Hematopoietic multipotent progenitor cell treated with erythropoietin and hydrocortisone succinate and interleukin-3 and kit ligand, for 17 days (in vitro differentiated cells): ENCODE measurements at places on chromosomes 4 and X.

GRCh38 chrX:71107762-71108360 is 1.3 kb upstream of the CXorf65 start:
- DNase-seq, result no peak

- no peak for DNase-seq
These were observed 24.4 kb upstream of the RP2 start for GRCh38 chrX:46812445-46812844.

DNA sequence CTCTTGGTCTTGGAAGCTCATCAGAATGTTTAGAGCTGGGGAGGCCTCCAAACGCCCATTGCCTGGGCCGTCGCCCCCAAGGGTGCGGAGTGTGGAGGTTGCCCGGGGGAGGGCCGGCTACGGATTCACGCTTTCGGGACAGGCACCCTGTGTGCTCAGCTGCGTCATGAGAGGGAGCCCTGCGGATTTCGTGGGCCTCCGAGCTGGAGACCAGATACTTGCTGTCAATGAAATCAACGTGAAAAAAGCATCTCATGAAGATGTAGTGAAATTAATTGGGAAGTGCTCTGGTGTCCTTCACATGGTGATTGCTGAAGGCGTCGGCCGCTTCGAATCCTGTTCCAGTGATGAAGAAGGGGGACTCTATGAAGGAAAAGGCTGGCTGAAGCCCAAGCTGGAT is 23.3 kb downstream of the RGS12 start:
- DNase-seq, result no peak

- no peak for DNase-seq
These were observed 226.9 kb downstream of the FSTL5 start for GRCh38 chr4:161936625-161937550.

GRCh38 chr4:142307857-142308256 is 538.2 kb downstream of the INPP4B start:
- no peak for DNase-seq

DNA sequence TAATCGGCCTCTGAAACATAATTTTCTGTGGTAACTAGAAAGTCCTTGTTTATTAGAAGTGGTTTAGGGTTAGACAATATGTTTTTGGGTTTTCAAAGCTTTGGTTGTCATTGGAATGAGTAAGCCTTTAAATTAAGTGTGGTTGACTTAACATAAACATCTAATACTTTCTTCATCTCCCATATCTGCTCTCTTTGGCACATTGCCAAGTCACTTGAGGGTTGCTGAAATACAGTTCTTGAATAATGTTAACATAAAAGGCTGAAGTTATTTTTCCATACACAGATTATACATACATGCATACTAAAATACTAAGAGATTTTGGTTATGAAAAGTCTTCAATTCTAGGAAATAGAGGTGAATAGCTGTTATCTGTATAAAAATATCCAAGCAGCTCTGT is 241.7 kb upstream of the BMP3 start:
- DNase-seq, result peak; percentile 39

GRCh38 chrX:5051831-5052491 is 1176.7 kb downstream of the NLGN4X start:
- no peak for DNase-seq

DNA sequence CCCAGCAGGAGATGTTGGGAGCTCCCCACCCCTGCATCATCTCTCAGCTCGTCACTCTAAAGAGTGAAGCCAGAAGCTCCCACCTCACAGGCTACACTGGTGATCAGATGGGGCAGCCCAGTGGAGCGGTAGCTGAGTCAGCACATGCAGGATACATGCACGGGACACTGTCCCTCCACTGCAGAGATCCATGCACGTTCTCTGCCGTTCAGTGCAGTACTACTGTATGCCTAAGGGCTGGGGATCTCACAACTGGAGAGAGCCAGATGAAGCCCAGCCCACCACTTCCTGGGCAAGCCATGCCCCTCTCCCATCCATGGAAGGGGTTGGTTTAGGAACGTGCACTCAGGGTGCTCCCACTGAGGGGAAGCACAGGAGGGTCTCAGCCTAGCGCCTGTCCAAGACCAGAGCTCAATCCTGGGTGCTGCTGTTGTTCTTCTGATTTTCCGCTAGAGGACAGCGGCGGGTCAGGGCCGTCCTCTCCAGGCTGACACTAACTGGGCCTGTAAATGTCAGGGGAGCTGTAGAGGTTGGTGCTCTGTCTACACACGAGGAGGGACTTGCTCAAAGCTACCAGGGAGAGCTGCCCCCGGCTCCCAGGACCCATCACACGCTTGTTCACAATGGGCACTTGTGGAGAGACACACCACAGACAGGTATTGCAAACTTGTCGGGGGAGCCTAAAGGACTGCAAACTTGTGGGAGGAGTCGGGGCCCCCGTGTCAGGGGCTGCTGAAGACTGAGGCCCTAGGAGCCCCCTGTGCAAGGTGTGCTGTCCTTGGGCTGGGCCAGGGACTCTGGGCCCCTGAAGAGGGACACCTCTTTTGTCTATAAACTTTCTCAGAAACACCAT is 18.2 kb upstream of the ABLIM2 start:
- no peak for DNase-seq

- no peak for DNase-seq
These were observed 841.9 kb upstream of the HS3ST1 start for GRCh38 chr4:12270546-12270945.

GRCh38 chr4:77040270-77040669 is 35.5 kb downstream of the CCNI start:
- DNase-seq, result no peak

GRCh38 chrX:130165703-130166502 is at the start of gene AIFM1:
Gene AIFM1, minus strand, starts transcription at chrX:130165841. Its CDS starts 185 bp downstream, at chrX:130165656.
- DNase-seq, result peak; percentile 91

DNA sequence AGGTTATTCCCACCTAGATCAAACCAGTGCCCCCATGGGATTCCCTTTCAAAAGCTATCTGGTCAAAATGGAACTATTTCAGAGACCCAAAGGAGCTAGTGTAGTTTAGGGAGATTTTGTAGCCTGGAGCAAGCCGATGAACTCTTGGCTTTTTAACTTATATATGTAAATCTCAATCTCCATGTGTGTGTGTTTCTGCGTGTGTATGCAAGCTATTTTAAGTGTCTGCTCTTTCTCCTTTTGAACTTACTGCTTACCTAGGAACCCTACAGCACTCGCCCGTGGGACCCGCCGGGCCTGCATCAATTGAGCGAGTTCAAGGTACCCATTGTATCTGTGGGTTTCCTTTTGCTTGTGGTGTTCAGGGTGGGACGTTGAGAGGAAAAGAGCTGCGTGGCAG is 10.4 kb downstream of the CSTF2 start:
- no peak for DNase-seq

DNA sequence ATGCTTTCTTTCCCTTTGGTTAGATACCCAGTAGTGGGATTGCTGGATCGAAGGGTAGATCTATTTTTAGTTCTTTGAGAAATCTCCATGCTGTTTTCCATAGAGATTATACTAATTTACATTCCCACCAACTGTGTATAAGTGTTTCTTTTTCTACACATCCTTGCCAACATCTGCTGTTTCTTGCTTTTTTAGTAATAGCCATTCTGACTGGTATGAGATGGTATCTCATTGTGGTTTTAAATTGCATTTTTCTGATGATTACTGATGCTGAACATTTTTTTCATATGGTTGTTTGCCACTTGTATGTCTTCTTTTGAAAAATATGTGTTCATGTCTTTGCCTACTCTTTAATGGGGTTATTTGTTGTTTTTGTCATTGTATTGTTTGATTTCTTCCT is 6.6 kb upstream of the AGA start:
- no peak for DNase-seq

- DNase-seq, result no peak
These were observed 4.3 kb upstream of the SLC26A1 start for GRCh38 chr4:997375-998071.

- DNase-seq, result no peak
These were observed 58.5 kb downstream of the KDM6A start for GRCh38 chrX:44931441-44931973.

- no peak for DNase-seq
These were observed 320.0 kb downstream of the ADGRL3 start for GRCh38 chr4:61520166-61520565.

DNA sequence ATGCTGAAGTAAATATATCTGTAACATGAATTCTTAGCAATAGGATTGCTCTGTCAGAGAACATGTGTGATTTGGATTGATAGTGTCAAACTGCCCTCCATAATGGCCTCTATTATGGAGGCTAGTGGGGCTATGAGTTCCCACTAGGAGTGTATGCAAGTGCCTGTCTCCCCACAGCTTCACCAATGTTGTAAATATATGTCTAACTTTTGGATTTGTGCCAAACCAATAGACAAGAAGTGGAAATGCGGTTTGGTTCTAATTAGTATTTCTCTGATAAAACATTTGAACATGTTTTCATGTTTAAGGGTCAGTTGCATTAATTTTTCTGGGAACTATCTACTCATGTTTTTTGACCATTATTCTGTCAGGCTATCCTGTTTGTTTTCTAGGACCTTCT is 28.1 kb downstream of the GPAT3 start:
- no peak for DNase-seq

GRCh38 chr4:52606040-52606439 is 53.1 kb downstream of the USP46 start:
- DNase-seq, result no peak

GRCh38 chr4:109303140-109303496 is 660 bp upstream of the COL25A1 start:
- DNase-seq, result no peak

DNA sequence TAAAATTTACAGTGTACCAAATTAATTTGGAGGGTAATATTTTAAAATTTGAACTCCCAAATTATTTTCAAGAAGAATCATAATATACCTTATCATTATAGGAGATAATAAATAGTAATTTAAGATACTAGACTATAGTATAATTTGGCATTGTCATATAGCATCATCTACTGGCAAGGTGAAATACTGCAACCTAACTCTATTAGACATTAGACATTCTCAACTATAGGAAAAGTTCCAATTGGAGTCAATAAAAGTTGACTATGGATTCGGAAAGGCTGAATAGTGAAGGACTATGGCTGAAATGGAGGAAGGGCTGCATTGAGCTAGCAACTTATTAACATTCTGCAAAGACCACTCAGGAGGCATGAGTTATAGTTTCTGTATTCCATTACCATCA is 113.0 kb downstream of the PRDM5 start:
- no peak for DNase-seq

GRCh38 chrX:136447308-136447707 is 40.4 kb upstream of the BRS3 start:
- DNase-seq, result no peak

DNA sequence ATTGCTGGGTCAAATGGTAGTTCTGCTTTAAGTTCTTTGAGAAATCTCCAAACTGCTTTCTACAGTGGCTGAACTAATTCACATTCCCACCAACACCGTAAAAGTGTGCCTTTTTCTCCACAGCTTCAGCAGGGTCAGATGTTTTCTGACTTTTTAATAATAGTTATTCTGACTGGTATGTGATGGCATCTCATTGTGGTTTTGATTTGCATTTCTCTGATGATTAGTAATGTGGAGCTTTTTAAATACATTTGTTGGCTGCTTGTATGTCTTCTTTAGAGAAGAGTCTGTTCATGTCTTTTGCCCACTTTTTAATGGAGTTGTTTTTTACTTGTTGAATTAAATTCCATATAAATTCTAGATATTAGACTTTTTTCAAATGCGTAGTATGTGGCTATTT is 257.5 kb upstream of the ANKRD50 start:
- DNase-seq, result no peak
